ENCODE measurements at places on chromosomes 16 and 17.
A peak's percentile ranks its signal among the peaks of the same experiment; 100 is the strongest.

- DNase-seq = no peak
Observed at GRCh38 chr17:35101036-35101435, 18.6 kb downstream of the RAD51D start.

DNA sequence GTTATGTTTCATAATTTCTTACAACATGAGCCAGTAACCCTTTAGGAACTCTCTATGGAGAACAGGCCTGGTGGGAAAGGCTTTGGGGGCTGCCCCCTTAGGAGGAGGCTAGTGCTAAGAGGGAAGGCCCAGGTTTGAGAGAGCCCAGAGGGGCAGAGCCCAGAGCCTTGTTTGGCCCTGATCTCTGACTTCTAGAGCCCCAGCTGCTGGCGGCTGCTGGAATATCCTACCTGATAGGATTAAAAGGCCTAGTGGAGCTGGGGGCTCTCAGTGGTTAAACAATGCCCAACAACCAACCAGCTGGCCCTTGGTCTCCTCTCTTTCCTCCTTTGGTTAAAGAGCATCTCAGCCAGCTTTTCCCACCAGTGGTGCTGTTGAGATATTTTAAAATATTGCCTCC is 54.1 kb downstream of the IGF2BP1 start:
- DNase-seq = no peak

DNA sequence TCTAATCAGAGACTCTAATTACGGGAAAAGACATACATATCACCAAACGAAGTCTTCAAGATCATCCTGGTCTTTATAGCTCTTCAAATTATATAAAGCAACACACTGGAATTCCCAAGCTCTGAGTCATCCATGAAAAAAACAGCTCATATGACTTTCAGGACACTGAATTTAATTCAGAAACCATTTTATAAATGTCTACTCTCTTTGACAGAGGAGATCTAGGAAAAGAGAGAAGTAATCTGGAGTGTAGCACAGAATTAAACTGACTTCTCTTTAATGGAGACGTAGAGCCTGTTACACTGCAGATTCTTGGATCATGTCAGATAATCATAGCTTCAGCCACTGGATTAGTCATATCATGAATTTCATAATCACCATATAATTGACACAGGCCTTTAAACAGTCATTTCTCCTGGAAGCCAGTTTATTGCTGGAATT is 86.8 kb upstream of the WSB1 start:
- no peak for DNase-seq

- DNase-seq = no peak
Observed at GRCh38 chr16:4661661-4662060, 31.7 kb upstream of the NUDT16L1 start.

DNA sequence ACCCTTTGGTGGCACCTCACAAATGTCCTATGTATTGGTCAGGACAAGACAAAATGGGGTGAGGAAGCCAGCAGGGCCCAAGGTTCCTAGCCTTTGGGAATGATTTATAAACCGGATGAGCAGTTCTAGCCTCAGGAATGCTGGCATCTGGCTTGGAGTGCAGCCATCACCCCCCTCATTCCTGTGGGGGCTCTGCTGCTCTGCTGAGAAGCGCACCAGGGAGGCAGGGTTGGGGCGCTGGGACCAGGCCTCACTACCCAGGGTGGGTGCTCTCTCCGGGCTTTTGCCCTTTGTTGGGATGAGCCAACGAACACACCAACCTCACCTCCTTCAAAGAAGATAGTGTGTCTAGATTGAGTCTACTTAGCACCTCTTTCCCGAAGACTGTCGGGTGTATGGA is 39.2 kb downstream of the TMEM11 start:
- DNase-seq = no peak

DNA sequence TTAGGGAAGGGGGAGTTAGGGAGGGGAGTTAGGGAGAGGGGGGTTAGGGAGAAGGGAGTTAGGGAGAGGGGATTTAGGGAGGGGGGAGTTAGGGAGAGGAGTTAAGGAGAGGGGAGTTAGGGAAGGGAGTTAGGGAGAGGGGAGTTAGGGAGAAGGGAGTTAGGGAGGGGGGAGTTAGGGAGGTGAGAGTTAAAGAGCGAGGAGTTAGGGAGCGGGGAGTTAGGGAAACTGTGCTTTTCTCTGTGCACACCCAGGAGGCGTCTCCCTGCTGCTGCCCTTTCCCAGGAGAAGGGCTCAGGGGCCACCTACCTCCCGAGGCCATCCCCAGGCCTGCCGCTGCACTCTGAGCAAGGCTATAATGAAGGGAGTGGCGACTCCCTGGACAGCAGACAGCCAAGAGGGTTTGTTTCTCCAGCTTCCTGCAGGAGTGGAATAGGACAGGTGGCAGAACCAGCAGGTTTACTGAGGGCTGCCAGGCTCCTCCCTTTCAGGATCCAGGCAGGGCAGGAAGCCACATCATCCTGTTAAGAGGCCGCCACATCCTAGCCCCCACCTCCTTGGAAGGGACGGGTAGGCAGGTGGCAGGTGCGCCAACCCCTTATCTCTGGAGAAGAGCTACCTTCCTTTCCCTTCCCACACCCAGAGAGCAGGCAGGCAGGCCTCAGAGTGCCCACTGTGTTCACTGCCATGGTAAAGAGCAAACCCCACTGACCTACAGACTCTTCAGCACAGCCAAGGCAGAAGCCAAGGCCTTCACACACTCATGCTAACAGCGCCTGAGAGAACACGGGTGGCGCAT is 4.3 kb downstream of the CANT1 start:
- DNase-seq = no peak

- no peak for DNase-seq
Observed at GRCh38 chr16:16042076-16042475, 92.7 kb downstream of the ABCC1 start.

DNA sequence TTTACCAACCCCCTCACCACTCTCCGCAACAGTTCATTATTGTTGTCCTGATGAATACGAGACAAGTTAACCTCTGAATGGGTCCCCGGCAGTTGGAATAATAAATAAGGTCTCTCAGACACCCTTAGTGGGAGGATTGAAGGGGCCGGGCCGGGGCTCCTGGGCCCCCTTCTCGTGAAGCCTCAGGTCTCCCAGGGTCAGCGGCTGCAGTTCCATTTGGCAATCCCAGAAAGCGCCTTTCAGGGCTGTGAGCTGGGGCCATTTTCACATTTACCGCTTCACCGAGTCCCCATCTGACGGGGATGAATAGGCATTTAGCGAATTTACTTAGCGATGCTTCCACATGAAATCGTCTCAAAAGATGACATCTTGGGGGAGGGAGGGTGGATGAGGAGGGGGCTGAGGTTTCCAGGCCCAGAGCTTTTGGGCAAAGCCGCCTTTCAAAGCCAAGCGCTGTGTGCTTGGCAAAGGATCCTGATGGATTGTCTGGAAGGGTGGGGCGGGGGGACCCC is 309.8 kb downstream of the XYLT1 start:
- DNase-seq = no peak

GRCh38 chr17:18994631-18995030 is 9.9 kb downstream of the FAM83G start:
- DNase-seq = no peak

GRCh38 chr17:49798738-49799137 is 10.3 kb downstream of the KAT7 start:
- DNase-seq = no peak

GRCh38 chr17:285751-286422 is 66.7 kb downstream of the RPH3AL start:
- no peak for DNase-seq

DNA sequence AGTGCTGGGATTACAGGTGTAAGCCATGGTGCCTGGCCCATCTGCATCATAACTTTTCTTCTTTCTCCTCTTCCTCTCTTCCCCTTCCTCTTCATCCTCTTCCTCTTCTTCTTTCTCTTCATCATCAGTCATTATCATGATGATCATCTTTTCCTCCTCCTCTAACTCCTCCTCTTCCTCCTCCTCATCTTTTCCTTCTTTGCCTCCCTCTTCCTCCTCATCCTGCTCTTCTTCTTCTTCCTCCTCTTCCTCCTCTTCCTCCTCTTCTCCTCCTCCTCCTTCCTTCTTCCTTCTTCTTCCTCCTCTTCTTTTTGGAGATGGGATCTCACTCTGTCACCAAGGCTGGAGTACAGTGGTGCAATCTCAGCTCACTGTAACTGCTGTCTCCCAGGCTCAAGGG is 62.5 kb downstream of the SOCS1 start:
- DNase-seq = no peak

- DNase-seq = no peak
Observed at GRCh38 chr17:48549281-48549630, 4.3 kb upstream of the HOXB2 start.

DNA sequence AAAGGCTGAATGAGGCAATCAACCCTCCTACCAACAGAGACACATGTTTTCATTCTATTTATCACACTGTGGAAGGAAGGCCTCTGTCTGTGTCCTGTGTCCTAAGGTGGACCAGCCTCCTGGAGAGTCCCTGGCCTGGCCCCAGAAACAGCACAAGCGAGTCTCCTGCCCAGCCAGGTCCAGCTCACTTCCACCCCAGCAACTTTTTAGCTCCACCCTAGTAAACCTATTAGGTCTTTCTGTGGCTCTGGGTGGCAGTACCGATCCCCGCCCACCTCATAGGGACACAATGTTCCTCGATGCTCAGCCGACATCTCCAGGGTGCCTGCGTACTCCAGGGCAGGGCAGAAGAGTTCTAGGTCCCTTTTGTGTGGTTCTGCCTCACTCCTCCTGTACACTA is 10.7 kb downstream of the DRC3 start:
- no peak for DNase-seq

DNA sequence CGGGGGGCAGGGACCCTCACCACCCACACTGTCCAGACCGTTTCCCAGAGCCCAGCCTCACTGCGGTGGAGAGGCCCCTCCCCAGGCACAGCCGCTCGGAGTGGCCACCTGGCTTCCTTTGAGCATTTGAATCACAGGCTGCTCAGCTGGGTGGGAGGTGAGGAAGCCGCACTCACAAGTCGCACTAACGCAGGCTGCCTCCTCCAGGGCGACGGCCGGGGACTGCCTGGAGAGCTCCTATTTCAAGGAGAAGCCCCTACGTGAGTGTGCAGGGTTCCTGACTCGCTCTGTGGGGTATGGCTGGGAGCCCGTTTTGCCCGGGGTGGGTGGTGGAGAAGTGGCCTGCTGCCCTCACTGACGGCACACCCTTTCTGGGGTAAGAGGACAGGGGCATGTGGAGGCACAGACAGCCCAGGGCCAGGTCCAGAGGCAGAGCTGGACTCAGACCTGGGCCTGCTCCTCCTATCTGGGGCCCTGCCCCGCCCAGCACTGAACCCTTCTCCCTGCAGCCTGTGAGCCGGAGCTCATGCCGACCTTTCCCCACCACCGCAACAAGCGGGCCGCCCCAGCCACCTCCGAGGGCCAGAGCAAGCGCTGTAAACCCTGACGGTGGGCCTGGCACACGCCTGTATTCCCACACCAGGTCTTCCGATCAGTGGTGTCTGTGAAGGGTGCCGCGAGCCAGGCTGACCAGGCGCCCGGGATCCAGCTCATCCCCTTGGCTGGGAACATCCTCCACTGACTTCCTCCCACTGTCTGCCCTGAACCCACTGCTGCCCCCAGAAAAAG is 6.2 kb downstream of the SPATA2L start:
- DNase-seq = no peak

DNA sequence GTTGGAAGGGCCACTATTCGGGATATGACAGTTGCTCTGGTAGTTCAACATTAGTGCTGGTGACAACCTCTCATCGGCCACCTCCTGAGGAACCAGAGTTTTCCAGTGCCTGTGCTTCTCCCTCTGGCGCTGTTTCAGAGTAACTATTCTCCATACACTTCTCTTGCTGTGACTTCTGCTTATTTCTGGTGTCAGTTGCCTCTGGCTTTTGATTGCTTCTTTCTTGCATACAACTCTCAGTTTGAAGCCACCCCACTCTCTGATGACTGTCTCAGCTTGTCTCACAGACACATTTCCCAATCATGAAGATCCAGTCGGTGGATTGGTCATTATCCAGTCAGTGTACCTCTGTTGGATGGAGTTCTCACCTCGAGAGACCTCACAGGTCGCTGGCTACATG is 3.4 kb upstream of the TM4SF5 start:
- DNase-seq = no peak

DNA sequence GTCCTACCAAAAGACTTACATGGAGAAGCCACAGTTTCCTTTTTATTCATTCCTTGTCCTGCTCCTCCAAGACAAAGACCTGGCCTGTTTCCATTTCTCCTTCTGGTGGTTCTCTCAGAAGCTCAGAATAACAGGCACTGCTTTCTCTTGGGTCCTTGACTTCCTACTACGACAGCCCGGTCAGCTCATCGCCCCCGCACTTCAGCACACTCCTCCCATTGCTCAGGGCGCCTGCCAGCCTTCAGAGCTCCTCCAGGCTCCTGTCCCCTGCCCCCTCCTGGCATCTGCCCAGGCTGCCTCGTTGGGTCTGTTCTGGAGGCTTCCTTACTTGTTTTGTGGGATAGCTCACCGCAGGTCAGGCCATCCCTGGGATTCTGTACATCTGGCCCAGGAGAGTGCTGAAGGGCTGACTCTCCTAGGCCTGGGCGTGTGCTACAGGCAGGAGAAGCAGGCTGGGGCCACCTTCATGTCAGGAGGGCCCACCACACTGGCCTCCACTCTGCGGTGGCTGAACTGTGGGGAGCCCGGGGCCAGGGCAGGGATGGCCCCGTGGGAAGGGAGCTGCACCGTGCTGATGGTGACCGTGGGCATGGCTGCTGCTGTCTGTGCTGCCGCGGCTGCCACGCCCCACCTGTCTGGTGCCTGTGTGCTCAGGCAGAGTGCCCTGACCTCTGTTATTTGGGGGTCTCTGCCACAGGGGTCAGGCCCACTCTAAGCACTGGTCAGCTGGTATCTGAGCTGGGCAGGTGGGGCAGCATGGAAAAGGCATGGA is 17.7 kb downstream of the TCF25 start:
- DNase-seq = no peak

- peak; percentile 94 for DNase-seq
Observed at GRCh38 chr16:89711601-89712273, 9.0 kb downstream of the VPS9D1 start.

DNA sequence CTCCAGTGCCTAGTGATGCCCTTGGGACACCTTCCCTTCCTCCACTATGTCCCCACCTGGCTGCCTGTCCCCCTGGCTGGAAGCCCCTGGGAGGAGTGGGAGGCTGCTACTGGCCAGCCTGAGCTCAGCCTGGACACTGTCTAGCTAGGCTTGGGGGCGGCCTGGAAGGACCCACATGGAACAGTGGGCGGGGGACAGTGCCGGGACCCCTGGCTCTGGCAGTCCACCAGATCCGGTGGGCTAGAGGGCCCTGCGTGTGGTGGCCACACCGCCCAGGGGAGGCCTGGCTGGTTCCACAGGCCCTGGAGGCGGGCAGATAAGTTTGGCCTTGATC is 388.0 kb upstream of the TNRC6C start:
- DNase-seq = no peak

GRCh38 chr17:34374457-34374856 is 11.4 kb upstream of the CCL1 start:
- no peak for DNase-seq

All from germinal center (tissue), 1 donor.